ENCODE measurements at places on chromosomes 13 and 19.

DNA sequence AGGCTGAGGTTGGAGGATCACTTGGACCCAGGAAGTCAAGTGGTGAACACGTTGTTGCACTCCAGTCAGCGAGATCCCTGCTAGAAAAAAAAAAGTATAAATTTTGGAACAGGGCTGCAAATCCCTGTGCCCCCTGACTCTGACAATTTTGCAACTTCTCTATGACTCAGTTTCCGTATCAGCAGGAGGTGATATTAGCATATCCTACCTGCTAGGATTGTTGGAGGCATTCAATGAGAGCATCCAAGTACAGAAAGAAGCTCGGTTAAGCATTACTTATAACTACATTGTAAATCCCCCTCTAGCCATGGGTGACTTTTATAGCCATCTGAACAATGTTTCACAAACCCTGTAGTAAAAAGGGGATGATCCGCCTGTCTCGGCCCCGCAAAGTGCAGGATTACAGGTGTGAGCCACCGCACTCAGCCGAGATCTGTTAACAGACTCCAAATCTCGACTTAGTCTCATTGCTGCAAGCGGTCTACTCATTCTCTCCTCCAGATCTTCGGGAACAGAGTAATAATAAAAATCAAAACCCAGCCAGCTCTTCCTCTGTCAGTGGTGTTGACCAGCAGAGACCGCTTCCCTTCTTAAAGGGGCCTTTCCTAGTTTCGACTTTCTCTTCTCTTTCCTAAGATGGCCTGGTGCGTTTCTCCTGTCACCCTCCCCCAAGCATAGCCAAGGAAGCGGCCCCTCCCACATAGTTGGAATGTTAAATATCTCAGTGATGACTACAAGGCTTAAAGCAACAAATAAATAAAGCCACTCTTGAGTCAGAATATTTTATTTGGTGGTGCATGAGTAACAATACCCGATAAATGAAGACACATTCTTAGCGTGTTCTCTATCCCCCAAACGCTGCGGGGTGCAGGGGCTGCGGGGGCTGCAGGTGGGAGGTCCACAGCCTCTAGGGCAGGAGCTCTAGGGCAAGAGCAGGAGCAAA lies 10.3 kb upstream of the BICRA start:
- no peak for DNase-seq

DNA sequence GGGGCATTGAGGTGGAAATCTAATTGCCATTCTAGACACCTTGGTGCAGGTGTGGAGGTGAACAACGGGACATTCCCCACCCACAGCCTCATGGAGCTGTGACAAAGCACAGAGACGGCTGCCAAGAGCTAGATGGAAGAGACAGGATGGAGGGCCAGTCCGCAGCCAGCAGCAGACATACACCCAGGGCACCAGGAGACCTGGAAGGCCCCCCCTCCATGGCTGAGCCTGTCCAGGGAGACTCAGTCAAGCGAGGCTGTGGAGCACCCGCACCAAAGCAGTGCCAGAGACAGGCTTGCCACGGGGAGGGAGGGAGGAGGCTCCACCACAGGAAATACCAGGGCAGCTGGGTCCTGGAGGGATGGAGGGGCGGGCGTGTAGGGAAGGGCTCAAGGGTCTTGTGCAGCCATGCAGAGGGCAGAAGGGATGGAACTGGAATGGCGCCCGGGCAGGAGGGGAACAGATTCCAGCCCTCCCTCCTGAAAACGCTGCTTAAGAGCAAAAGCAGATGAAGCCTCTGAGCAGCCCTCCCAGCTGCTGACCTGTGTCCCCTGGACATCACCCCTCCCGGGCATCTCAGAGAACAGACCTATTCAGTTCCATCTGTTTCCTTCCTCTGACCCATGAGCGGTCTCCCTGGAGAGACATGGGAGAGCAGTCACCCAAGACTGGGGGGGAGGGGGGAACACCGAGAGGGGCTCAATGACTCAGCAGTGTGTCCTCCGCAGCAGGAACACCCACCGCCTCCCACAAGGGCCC lies 14.4 kb downstream of the EPS15L1 start:
- peak; percentile 71 for DNase-seq

DNA sequence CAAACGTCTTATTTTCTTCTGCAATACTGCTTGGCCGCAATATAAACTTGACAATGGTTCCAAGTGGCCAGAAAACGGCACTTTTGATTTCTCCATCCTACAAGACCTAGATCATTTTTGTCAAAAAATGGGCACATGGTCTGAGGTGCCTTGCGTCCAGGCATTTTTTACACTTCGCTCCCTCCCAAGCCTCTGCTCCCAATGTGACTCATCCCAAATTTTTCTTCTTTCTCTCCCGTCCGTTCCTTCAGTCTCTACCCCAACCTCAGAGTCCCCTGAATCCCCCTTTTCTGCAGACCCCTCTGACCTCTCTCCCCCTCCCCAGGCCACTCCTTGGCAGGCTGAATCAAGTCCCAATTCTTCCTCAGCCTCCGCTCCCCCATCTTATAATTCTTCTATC lies 14.3 kb upstream of the OR10H1 start:
- no peak for DNase-seq

DNA sequence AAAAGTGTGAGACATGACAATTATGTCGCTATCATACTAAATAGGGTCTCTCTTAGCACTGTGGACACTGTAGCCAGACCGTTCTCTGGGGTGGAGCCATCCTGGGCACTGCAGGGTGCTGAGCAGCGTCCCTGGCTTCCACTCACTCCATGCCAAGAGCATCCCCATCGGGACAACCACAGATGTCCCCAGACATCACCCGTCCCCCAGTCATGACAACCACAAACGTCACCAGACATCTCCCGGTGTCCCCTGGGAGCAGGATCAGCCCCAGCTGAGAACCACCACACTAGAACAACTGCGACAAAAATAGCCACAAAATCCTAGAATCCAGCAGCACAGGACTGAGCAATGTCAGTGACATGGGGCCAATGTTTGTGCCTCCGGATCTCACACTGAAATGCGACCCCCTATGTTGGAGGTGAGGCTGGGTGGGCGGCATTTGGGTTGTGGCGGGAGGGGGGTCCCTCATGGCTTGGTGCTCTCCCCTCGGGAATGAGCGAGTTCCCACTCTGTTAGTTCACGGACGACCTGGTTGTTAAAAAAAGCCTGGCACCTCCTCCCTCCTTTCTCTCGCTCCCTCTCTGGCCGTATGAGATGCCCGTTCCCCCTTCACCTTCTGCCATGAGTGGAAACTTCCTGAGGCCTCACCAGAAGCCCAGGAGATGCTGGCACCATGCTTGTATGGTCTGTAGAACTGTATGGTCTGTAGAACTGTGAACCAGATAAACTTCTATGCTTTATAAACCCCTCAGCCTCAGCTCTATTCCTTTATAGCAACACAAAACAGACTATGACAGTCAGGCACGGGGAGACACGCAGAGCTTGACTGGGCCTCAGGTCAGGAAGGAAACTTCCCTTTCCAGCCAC lies 93.9 kb downstream of the GADD45B start:
- no peak for DNase-seq

- no peak for DNase-seq
Observed at GRCh38 chr13:24038405-24038804, 122.1 kb upstream of the SPATA13 start.

- no peak for DNase-seq
Observed at GRCh38 chr19:2199215-2199614, 35.5 kb downstream of the DOT1L start.

DNA sequence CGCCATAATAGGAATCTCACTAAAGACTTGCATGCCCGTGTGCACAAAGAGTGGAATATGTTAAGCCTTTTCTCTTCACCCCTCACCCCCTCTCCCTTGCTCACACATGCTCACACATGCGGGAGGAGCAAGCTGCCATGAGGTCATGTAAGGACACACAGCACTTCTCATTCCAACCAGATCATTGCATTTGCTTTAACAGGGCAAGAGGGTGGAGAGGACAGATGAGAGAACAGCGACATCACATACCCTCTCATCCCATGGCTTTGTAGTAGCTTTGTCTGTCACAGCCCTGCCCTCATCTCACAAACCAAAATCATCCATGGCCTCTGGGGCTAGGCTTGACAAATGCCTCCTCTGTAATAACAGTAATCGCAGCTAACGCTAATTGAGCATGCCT lies 145.6 kb upstream of the FRY start:
- peak; percentile 85 for DNase-seq

DNA sequence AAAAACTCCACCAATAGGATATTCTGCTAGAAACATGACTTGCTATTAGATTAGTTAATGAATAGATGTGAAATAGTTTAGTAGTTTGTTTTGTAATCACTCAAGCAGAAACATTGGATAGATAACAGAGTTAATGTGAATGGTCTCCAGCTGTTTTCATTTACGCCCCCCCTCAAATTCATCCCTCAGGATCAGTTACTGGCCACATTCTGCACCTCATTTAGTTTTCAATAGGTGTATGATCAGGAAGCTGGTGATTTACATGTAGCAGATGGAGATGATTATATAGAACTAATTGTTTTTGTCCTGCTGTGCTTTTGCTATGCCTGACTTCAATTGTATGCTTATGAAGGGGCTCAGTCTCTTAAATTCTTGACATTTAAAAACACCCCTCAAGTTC lies 759.0 kb downstream of the SLITRK6 start:
- no peak for DNase-seq

- no peak for DNase-seq
Observed at GRCh38 chr13:52141299-52141698, 12.4 kb upstream of the NEK5 start.

DNA sequence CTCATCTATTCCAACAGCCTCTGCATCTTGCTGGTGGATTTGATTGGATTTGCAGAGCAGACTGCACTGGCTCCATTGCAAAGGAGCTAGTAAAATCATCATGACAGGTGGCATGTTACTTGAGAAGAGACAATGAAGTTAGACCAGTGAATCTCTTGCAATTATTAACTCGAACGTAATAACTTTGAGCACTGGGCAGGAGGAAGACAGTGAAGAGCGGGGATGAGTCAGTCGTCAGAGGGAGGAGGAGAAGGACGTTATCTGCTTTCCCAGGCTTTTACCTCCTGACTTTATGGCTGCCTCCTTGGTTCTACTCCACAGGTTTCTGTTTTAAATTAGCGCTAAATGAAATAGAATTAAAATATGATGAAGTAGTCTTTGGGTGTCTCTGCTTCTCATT lies 257.8 kb upstream of the IPO5 start:
- no peak for DNase-seq

DNA sequence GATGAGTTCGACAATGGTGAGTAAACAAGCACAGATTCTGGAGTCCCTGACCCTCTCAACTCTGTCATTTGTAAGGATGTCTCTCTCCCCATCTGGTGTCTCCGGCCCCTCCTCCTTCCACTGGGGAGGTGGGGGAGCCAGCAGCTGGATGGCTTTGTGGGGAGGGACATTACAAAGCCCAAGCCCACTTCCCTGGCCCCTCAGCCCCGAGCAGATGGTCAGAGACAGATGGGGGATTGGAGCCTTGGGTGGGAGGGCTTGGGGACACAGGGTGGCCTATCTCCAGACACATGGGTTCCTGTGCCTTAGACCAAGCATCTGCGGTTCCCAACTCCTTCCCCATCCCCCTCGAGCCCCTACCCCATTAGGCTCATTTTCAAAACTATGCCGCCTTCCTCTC lies 2.5 kb downstream of the TIMM50 start:
- no peak for DNase-seq

GRCh38 chr19:5655412-5655811 lies 24.9 kb downstream of the MICOS13 start:
- DNase-seq, result no peak

- peak; percentile 31 for DNase-seq
Observed at GRCh38 chr19:12847159-12848139, 9.1 kb downstream of the MAST1 start.

GRCh38 chr19:32680986-32681385 lies 5.3 kb downstream of the RGS9BP start:
- no peak for DNase-seq

DNA sequence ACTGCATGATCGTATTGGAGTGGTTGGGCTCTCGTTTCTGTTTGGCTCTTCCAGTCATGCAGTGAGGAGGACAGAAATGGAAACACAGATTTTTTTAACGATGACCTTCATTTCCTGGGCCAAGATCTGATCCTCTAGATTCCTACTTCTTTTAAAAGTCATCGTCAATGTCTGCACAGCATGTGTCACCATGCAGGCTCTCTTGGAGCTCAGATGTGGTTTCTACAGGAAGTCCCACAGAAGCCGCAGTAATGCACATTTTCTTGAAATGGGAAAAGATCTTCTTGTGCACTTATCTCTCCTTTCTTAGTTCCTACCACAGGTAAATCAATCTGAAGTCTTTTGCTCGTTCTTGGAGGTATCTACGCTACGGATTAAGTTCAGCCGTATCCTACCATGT lies 626.9 kb downstream of the EFNB2 start:
- no peak for DNase-seq

DNA sequence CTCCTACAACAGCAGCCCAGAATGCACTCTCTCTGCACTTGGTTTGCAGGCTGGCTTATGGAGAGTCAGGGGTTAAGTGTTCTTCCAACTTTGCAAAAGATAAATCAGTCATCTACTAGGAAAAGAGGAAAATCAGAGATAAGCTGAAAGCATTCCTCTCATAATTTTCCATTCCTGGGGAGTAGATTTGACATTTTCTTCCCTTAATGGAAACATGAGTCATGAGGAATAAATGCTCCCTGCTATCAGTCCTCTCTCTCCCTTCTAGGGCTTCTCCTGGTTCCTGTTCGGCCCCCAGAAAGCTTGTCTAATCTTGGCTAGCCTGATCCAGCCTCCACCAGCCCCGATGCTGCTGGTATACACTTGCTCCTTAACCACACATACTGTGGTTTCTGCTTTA lies 28.4 kb upstream of the ENOX1 start:
- no peak for DNase-seq

GRCh38 chr13:28557725-28558520 lies 63.0 kb upstream of the FLT1 start:
- DNase-seq, result no peak

- DNase-seq, result no peak
Observed at GRCh38 chr19:10079031-10079453, 7.1 kb upstream of the SHFL start.

DNA sequence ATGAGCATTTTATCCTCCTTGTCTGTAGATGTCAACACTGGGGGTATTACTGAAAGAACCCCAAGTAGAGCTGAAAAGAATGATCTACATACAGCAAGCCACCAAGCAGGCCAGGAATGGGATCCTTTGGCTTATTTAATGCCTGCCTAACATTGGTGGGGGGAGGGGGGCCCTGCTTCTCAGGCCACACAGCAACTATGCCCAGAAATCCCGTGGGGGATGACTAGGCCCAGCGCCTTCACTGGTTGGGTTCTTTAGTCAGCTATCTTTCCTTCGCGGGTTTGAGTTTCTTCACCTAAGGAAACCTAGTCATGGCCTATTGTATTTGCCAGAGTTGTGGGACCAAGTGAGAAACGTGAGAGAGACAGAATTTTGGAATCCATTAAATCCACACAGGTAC lies 80.5 kb downstream of the CCNA1 start:
- no peak for DNase-seq

DNA sequence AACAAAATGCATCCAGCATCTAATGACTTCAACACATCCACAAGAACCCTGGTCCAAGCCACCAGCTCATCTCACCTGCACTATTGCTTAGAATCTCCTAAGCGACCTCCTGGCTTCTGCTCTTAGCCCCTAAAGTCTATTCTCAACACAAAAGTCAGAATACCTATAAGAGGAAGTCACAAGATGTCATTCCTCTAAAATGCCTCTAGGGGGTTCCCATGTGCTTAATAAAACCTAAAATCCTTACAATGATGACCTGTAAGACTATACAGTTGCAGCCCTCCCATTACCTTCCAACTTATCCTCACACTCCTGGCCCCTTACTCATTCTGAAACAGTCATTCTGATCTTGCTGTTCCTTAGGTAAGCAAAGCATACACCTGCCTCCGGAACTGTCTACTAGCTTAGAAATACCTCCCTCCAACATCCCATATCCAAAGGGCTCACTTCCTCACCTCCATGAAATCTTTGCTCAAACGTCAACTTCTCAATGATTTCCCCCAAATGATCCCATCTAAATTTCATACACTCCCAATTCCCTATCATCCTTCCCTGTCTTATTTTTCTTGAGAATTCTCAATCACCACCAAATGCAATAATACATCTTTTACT lies 10.0 kb downstream of the ATP7B start:
- DNase-seq, result peak; percentile 28
